EH (cell line): ENCODE measurements at places on chromosomes 13 and 19.
A peak's percentile ranks its signal among the peaks of the same experiment; 100 is the strongest.

DNA sequence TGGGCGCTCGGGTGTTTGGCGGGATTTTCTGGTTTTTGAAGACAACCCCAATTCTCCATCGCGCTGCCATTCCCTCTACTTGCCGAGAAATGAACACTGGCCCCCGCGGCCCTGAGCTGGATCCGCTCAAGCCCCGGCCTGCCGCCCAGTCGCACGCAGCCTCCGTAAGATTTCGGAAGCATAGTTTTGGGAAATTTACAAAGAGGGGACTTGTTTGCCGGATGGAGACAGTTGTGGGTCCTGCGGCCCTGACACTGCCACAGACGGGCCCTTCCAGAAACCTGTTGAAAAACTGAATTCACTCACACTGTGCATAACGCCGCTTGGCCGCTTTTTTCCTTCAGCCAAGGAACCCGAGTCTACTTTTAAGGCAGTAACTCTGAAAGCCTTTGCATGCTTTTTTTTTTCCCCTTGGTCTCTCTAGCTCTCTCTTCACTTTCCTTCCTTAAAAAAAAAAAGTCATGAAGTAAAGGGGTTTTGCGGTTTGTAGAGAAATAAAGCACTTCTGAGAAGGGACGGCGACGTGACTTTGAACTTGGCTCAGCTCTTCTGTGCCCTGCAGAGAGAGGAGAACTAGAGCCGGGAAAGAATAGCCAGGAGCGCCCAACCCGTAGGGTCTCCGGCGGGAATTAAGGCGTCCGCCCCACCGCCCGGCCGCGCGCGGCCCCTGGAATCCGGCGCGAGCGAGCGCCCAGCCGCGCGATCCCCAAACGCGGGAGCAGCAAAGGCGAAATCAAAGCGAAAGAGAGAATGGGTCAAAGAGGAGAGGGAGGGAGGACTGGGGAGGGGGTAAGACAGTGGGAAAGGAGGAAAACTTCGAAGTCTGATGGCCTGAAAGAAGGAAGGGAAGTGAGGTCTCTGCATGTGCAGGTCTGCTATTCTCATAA lies 3.4 kb upstream of the ZIC2 start:
- no peak for DNase-seq

- DNase-seq = peak; percentile 77
Measured at GRCh38 chr19:44585371-44586133, 27.8 kb upstream of the IGSF23 start.

GRCh38 chr13:34411894-34412293 lies 530.2 kb upstream of the NBEA start:
- peak; percentile 18 for DNase-seq

- DNase-seq = no peak
Measured at GRCh38 chr13:112001571-112001970, 65.4 kb upstream of the SOX1 start.

DNA sequence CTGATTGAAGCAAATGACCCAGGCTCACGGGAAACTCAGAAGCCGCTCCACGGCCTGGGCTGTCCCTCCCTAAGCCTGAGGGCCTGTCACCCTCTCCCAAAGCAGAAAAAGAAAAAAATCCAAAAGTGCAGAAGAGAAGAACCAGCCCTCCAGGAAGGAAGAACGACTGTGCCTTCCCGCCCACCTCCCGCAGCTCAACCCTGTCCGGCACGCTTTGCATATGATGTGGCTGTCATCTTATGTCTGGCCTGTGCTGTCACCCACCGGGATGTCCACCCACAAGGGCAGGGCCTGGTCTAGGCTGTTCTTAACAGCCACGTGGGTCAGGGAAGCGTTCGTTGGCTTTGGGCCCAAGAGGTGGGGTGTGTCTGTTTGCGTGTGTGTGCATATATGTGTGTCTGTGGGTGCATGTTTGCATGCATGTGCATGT lies 13.7 kb downstream of the ZBTB7A start:
- peak; percentile 18 for DNase-seq

DNA sequence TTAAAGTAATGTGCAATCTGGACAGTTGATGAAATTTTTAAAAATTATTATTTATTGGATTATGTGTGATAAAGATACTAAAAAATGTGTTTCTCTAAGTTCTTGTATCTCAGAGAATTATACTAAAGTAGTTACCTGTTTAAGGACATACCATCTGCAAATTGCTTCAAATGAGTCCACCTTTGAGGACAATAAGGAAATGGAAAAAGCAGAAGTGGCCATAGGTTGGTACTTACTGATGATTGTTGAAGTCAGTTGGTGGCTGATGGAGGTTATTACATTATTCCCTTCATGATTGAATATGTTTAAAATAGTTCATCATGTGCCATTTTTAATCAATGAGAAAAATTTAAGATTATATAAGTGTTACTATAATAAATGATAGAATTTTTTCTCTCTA lies 367.0 kb downstream of the MYO16 start:
- no peak for DNase-seq

DNA sequence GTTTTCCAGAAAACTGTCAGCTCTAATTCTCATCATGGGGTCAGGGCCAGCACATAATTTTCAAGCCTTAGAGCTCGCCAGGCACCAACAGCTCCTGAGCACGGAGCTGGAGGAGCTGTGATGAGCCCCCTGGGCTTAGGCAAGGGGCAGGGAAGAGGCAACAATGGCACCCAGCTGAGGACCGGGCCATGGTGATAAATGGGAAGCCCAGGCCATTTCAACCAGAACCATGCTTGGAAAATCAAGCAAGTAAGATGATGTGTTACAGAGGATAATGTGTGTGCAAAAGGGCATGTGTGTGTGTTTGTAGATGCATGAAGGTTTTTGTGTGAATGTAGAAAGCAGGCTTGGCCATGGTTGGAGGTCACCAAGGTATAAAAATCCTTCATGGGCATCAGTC lies 66.8 kb upstream of the UBAC2 start:
- no peak for DNase-seq

DNA sequence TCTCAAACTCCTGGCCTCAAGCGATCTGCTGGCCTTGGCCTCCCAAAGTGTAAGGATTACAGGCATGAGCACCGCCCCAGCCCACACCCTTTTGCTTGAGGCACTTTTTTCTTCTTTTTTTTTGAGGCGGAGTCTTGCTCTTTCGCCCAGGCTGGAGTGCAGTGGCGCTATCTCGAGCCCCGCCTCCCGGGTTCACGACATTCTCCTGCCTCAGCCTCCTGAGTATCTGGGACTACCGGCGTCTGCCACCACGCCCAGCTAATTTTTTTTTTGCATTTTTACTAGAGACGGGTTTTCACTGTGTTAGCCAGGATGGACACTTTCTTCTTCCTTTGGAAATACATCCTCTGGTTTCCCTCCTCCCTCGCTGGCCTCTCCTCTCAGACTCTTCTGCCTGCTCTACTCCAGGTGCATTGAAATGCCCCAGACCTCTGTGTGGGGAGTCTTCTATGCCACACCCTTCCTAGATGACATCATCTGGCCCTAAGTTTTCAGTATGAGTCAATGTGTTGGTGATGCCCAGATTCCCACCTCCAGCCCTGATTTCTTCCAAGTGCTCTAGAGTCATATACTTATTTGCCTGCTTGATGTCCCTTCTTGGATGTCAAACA lies 20.7 kb upstream of the TPT1 start:
- peak; percentile 49 for DNase-seq

GRCh38 chr13:25288966-25289365 lies 1.7 kb upstream of the MTMR6 start:
- no peak for DNase-seq

DNA sequence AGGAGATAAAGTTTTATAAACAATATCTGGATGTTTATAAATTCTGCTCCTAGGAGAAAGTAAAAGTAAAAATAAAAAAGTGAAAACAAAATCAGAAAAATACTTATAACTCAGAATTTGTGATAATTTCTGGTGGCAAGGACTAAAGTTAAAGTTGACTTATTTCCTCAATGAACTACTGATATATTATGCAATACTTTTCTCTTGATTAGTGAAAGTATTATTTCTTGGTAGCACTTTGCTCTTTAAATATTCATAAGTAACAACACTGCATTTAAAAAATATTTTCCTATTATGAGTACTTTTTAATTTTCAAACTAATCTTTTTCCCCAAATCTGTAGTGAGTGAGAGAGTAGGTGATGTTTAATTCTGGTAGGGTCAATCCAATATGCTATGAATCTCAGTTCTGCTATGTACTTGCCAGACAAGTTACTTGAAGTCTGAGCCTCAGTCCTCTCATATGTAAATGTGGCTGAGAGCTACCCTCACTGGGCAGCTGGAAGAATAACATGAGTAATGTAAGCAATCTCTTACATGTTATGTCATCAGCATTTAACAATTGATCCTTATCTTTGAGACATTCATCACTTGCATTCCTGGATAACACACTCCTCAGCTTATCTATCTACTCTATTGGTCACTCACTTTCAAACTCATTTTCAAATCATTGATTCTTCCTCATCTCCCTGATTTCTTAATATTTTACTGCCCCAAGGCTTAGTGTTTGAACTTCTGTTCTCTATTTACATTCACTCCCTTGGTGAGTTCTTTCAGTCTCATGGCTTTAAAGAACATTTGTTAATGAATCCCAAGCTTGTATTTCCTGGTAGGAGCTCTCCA lies 239.0 kb downstream of the RGCC start:
- DNase-seq = peak; percentile 93

DNA sequence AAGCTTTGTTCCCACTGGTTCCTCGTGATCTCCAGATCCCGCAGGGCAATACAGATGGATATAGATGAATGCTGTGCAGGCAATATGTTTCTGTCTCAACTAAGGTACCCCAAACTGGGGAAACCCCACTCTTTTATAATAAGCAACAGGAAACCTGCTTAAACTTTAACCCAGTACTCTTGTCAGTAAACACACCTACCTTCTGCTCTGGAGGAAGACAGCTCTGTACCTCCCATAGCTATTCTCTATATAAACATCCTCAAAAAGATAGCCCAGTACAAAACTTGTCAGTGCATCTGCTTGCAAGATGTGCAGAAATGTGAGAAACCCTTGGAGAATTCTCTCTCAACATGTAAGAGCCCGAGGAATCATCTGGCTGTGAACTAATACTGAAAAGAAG lies 583.6 kb downstream of the OLFM4 start:
- no peak for DNase-seq

DNA sequence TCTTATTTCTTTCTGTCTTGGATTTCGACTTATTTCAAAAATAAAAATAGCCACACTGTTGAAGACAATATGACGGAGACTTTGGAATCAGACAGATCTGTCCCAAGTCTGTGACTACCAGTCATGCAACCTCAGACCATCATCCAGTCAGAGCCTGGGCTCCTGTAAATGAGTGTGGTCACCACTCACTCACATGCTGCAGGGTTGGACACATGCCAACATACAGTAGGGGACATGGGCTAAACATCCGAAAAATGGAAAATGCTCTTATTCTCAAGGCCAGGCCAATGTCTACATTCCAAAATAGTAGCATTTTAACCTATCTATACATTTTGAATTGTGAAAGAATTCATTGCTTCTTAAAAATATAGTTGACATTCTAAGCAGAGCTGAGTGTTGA lies 75.5 kb upstream of the EDNRB start:
- DNase-seq = no peak

GRCh38 chr19:28793391-28794168 lies 419.4 kb downstream of the UQCRFS1 start:
- no peak for DNase-seq

DNA sequence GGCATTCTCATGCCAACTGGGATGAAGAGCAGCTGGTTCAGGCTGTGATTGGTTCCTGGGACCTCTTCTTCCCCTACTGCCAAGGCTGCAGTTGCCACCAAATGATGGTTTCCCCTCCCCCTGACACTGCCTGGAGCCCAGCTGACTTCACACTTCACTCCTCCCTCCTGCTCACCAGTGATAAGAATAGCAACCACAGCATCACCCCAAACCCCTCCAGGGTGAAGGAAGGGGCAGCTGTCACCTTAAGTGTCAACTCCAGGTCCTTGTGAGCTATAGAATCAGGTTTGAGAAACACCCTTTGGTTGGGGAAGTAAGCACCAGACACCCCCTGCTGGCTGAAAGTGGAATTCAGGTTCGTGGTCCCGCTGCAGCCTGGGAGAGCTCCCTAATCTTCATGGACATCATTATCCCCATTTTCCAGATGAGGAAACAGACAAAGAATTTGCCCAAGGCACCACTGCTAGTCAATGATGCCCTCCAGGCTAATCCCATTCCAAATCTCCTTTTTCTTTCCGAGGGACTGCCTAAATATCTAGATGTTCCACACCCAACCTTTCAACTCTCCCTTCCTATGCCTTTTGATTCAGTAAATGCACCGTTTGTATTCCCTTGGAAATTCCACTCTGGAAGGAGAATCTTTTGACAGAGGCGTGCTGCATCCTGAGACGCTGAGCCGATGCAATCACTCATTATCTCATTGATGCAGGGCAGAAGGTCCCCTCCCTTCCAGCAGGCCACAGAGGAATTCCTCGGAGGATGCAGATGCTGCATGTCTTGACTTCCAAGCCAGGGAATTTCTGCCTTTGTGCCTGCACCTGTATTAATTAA lies 50.6 kb upstream of the UQCRFS1 start:
- DNase-seq = peak; percentile 44

DNA sequence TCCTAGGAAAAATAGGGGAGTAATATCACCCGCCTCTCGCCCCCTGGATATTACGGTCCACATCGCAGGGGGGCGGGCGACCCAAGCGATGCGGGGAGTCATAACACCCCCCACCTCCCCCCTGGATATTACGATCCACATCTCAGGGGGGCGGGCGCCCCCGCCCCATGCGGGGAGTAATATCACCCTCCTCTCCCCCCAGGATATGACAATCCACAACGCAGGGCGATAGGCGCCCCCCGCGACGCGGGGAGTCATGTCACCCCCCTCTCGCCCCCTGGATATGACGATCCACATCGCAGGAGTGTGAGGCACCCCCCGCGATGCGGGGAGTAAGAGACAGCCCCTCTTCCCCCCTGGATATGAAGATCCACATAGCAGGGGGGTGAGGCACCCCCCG lies 684.4 kb upstream of the PCDH9 start:
- DNase-seq = no peak

DNA sequence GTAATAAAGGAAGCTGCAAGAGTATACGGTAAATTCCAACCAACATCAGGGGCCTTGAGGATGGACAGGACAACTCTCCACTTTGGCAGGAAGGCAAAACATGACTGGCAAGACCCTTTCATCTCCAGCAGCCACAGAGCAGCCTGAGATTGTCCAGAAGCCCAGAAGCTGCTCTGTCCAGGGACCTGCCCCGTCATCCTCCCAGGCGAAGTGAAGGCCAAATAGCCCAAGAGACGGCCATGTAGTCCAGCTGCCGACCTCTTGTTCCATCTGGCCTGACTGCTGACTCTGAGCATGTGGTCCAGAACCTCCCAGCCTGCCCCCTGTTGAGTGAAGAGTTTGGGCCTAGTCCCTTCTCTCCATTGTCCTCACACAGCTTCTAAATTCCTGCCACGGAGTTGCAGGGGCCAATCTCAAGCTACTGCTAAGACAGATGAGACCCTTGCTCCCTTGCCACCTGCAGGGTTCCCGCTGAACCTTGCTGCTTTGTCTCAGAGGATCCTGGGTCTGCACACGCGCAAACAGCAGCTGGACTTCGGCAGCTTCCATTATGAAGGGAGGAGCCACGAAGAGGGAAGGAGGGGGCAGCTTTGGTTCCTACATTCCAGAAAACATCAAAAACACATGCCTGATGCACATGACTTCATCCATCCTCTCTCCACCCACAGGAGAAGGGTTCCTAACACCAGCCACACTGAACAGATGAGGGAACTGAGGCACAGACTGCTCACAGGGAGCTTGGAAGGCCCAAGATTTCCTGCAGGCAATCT lies 196.9 kb downstream of the KATNAL1 start:
- no peak for DNase-seq
